Glomerular endothelial cell (primary cell): ENCODE measurements at places on chromosomes 5 and 9.

DNA sequence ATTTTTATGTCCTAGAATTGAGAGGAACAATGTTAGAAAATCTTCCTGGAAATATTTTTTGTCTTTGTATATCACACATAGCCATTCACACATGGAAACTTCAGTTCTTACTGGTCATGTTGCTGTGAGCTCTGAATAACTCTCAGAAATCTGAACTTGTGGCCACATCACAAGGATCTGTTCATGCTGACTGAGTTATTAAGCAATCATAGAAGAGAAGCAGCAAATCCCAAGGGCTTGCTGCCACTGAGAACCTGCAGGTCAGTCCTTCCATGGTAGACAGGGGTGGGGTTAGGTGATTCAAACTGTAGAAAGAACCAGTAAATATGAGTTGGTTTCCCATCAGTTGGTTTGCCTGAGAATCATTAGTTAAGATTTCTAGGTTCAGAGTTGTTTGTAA, 27.6 kb downstream of the SGCD start:
- no peak for DNase-seq

DNA sequence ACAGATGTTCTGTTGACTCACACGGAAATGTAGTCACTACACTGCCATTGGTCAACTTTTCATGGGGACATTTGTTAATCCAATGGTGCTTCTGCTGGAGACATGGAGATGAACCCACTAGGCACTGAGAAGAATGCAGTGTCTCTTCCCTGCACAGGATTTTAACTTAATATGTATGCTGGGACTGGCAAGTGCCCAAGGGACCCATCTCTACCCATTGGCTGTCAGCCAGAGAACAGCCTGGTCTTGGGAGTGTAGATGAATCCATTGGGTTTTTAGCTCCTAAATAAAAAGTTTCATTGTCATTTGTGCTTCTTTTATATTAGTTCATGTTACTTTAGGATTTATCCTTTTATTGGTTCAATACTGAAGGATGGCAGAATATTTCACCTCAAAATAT, 195.8 kb upstream of the CDH6 start:
- no peak for DNase-seq

- no peak for DNase-seq
Measured at GRCh38 chr5:58183078-58183785, 276.7 kb downstream of the PLK2 start.

DNA sequence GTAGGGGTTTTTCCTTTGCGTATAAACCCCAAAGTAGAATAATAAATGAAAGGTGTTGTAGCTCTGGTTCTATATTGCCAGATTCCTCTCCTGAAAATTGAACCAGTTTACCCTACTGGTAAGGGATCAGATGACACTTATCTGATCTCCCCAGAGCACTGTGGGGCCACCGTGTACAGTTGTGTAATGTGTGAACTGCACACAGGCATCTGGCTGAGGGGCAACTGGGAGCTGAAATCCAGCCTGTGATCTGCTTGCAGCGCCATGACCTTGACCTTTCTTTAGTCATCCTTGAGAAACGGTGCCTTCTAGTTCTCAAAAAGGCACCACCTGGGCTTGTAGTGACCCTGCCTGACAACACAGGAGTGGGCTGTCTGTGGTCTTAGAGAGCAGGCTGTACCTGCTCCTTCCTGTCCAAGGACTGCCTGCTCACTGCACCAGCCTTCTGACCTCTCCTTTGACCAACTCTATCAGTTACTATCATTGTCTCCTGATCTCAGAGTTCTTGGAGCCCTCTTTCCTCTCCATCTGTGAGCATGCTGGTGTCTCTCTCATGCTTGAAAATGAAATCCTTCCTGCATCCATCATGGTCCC, 40.2 kb downstream of the PDE6A start:
- DNase-seq, result no peak

GRCh38 chr5:68379275-68380036, 163.9 kb downstream of the PIK3R1 start:
- DNase-seq, result no peak

- DNase-seq, result no peak
Measured at GRCh38 chr5:84383816-84384603, 670 bp downstream of the EDIL3 start.

DNA sequence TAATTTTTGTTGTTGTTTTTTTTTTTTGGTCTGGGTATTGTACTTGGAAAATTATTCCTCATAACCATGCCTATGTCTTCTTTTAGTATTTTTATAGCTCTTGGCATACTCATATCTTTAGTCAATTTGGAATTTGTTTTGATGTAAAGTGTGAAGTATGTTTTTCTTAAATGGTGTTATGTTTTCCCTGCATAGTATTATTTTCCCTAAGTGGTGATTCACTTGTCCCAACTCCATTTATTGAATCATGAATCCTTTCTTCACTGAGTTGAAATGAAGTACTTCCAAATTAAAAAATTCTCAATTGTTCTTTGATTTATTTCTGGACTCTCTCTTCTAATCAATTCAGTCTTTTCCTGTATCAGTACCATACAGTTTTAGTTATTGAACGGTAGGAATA, 46.5 kb downstream of the POLK start:
- no peak for DNase-seq

DNA sequence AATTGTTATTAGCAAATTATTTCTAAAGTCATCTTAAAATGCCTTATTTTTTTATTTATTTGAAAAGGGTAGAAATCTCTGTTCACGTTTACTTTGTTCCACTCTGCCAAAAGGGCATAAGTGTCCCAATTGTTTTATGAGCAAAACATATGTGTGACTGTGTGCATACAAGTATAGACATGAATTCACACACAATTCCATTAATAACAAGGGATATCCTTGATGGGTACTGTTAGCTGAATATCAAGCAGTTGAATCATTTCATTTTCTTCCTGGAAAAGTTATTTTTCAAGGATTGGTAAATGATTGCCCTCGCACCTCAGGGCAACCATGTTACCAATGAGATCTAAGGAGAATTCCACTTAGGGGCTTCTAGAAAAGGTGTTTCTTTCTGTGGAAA, 92.1 kb upstream of the TAF11L2 start:
- no peak for DNase-seq

DNA sequence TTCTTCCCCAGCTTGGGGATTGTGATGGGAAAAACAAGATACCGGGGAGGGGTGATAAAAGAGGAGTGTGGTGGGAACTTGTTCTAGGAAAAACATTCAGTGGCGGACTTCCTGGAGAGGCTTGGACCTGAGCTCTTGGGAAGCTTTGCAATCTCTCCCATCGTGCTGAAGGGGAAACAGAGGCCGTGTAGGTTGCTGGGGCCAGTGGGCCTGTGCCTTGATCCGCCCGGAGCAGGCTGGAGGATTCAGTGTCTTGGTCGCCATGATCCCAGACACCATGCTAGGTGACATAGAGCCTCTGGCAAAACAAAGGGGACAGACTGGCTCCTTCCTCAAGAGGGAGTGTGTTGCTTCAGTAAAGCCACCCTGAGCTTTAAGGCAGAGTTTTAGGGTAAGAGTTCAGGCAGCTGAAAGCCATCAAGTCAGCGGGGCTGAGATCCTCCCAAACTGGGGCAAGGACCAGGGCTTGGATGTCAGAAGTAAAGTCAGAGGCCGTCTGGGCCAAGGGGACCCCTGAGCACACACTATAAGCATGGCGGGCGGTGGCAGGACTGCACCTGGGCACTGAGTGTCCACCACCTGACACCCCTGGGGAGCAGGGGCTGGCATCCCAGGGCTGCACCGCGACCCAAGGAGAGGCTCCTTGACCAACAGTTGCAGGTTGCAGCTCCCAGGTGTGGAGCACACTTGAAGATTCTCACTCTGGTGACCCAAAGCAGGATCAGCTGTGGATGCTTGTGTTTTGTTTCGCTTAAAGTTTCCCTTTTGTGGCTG, 44.7 kb downstream of the TRIP13 start:
- DNase-seq, result no peak

DNA sequence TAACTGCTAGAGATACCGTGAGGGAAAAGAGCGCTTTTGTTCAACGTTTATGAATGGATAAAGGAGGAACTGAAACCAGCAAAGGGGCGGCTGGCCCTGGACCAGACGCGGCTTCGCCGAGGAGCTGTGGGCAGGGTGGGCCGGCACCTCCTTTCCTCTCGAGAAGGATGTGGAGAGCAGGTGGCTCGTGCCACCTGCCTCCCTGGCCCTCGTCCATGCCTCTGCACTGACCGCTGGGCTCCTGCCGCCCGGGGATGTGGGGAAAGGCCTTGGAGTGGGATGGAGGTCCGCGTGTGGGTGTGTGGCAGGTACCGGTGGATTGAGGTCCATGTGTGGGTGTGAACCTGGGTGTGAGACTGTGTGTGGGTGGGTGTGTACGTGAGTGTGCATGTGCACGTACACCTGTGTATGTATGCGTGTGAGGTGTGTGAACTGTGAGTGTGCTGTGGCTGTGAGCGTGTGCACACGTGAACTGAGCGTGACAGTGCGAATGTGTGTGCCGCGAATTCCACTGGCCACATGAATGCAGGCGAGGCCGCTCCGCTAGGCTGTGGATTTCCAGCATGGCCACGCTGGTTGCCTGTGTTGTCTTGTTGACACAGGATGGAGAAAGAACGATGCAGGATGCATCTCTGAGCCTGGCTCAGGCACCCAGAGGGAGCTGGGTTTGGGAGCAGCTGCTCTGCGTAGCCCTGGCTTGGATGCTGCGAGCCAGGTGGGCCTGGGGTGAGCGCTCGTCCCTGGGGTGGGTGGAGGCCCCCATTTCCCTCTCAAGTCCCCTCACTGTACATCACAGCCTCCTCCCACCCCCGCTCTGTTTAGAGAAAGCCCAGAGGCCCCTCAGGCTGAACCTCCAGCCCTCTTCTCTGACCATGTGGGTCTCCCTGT, 4.4 kb upstream of the CEP72 start:
- DNase-seq, result no peak

DNA sequence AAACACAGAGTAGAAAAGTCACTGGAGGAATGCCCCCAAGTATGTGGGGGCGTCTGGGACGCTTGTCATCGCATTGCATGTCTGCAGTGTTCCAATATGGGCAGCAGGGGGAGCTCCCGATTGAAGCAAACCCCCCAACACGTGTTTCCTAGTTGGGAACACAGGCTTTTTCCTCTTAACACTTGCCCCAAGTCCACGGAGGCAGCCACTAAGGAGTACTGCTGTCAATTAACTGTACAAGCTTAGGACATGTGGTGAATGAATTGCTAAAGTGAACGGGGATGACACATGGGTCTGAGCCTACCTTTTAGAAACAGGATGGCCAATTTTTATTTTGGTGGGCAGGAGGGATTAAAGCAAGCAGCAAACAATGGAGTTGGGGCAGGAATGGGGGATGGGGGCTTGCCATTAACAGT, 2.2 kb downstream of the GABRB2 start:
- DNase-seq, result peak; percentile 7

DNA sequence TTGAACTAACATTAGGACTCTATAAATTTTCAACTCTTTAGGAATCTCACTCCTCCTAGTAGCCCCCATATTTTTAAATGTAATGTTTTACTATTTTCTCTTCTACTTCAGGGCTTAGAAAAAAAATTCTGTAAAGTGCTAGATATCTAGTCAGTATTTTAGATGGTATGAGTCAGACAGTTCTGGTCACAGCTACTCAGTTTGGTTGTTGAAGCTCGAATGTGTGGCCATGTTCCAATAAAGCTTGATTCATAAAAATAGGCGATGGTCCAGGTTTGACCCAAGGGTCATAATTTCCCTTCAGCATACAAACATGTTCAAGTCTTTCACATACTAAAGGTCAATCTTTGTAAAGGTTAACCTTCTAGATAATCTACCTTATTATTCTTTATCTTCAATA, 566.0 kb upstream of the CDH18 start:
- no peak for DNase-seq

- DNase-seq, result no peak
Measured at GRCh38 chr9:10251490-10251889, 361.3 kb downstream of the PTPRD start.

GRCh38 chr5:5025774-5026408, 114.2 kb upstream of the ADAMTS16 start:
- no peak for DNase-seq

DNA sequence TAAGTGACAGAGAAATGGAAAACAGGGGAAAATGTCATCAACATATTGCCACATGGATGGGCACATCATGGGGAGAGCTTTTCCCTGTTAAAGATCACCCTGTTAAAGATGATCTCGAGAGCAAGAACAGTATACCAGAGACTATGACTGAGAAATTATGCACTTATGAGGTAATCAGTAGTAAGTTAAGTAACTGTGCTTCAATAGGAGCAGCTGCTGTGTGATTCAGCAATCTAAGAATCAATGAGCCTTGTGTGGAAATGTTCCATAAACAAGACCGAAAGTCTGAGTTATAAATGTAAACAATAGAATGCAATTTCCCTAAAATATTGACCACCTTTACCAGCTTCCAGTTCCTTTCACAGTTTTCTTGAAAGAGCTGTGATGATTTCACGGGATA, 582.3 kb downstream of the CAAP1 start:
- no peak for DNase-seq

DNA sequence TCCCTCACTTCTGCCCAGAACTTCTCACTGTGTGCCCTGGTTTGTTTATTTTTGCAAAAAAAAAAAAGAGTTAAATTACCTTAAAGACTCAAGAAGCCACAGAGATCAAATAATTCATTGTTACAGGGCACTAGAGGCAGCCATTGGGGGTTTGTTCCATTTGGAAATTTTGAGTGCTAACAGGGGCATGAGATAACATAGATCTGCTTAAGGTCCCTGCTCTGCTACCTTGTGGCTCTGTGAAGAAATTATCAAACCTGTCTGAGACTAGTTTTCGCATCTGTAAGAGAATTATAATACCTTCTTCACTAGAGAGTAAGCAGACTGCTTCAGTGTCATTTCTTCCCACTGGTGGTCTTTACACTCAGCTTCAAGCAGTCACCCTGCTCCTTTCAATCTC, 394 bp downstream of the TLR4 start:
- DNase-seq, result no peak

GRCh38 chr5:67528953-67529352, 332.4 kb upstream of the CD180 start:
- no peak for DNase-seq

GRCh38 chr9:120663950-120664349, 50.3 kb downstream of the MEGF9 start:
- no peak for DNase-seq

GRCh38 chr5:52661903-52662595, 125.7 kb upstream of the ITGA1 start:
- DNase-seq, result no peak

DNA sequence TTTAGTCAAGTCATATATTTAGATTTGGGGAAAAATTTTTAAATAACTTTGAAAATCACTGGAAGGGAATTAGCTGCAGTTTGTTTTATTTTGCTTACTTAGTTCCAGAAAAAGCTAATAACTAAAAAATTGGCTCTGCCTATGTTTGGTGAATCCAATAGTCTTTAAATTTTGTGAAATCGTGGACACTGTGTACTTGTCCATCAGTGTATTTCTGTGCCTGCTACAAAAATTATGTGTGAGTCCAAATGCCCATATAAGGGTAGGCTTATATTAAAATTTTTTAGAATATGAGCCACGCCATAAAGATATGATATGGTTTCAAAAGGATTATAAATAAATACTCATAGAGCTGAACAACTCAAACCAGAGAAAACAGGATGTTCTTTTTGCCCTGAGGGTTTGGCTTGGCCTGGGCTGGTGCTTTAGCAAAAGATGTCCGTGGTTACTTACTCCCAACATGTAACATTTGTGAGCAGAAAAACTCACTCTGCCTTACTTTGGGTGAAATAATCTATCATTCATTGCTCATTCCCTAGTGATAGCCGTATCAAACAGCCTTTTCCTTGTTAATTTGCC, 133.2 kb upstream of the PRLR start:
- DNase-seq, result no peak

GRCh38 chr9:116928884-116929283, 241.8 kb downstream of the TRIM32 start:
- DNase-seq, result no peak

- no peak for DNase-seq
Measured at GRCh38 chr9:18568973-18569372, 95.0 kb downstream of the ADAMTSL1 start.
